ENCODE measurements at places on chromosomes 1 and 21. TPM values are rescaled to one million over a fixed set of nuclear protein-coding genes. Genes with fewer than 3 reads are reported as not detected.

- no peak for DNase-seq
Measured at GRCh38 chr1:231252336-231252735, 11.3 kb downstream of the GNPAT start.

DNA sequence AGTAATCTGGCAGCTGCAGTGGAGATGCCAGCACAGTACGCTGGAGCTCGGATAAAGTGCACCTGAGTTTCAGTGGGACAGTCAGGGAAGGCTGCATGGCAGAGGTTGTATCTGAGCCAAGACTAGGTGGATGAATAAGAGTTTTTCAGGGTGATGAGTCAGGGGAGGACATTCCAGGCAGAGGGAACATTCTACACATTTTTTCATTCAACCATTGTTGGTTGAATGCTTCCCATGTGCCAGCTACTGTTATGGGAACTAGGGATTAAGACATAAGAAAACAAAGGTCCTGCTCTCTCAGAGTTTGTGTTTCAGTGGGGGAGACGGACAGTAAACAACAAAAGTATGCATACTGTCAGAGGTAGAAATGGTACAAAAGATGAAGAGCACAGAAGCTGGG lies 5.2 kb downstream of the LEPR start:
- DNase-seq: no peak

DNA sequence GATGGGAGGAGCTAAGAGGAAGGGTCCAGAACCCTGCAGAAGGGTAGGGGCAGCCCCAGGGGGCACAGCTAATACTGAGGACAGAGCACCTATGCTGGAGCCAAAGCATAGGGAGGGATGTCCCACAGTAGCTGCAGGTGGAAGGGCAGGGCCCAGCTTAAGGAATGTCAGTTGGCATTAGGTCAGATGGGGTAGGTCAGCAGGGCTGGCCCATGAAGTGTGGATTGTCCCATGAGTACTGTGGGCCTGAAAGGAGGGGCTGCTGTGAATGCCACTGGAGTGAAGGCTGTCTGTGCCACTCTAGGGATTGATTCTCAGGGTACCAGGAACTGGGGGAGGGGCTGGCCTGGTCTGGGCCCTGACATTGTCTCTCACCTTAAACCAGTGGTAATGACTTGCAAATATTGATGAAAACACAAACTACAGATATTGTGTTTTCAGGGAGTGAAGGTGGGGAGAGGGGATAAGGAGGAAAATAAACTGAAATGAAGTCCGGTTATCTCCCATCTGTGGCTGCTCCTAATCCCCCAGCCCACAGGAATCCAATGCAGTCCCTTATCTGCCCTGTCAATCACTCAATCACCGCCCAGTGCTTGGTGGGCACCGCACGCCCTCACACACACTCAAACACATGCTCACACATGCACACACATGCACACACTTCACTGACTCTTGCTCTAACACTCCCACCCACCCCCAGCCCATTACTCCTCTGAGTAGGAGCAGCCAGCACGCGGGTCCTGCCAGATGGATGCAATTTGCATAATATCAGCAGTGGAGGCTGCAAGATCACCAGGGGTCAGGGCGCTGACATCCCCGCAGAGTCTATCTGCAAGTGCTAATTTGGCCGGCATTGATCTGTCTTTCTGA lies 27.8 kb downstream of the DMAP1 start:
- DNase-seq: no peak

GRCh38 chr1:17790383-17791054 lies 35.4 kb downstream of the ACTL8 start:
- DNase-seq: no peak

- DNase-seq: no peak
Measured at GRCh38 chr1:200224315-200224714, 185.5 kb downstream of the ZNF281 start.

DNA sequence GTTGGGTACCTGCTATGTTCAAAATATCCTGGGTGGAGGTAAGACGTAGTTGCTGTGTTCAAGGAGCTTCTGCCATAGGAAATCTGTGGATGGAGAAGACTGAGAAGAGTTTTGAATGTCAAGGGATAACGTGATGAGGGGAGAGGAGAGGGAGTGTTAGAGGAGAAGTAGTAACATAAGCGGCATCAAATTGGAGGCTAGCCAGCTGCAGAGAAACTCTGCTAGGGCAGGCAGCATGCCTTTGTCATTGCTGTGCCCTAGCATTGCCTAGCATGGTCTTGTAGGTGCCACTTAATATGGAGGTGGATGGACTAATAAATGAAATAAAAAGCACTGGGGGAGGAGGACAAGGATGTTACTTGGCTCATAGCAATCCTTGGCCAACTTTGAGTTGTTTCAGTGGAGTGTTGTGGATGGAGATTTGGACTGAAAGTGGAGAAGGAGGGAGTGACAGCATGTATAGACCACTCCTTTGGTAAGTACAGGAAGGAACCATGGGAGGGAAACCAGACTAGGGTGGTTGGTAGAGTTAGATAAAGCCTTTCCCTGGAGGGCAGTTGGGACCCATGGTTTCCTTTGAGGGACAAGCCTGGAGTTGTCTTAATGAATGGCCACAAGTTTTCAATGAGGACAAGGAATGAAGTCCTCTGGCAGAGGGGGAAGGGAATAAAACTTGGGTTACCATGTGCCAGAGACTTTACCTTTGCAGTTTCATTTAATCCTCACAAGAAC lies 6.3 kb downstream of the VANGL1 start:
- DNase-seq: no peak

DNA sequence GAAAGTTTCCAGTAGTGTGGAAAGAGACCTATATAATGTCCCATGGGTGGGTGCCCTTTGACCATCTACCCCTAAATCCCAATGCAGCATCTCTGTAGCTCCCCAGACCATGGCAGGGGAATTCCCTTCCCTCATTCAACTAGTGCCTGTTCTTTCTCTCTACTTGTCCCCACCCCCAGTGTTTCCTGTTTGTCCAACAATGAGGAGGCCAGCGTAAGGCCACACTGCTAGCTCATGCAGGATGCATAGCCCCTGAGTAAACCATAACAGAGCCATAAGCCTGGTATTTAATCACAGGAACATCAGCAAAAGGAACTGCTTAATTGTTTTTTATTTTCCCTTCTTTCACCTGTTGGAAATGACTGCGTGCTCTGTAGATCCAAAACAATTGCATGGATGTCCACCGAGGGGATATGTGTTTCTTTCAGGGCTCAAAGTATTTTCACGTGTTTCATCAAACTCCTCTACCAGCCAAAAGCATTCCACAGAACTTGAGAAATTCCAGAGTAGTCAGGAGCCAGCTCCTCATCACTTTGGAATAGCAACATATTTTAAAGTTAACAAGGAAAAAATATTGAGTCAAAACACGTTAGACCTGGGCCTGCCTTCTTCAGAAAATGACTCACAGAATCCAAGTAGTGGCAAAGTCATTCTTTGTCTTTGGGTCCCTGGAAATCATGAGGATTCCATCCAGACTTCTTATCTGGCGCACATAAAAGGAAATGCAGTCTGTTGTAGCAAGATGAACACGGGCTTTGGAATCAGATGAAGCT lies 162.5 kb upstream of the SGIP1 start:
- peak; percentile 65 for DNase-seq

DNA sequence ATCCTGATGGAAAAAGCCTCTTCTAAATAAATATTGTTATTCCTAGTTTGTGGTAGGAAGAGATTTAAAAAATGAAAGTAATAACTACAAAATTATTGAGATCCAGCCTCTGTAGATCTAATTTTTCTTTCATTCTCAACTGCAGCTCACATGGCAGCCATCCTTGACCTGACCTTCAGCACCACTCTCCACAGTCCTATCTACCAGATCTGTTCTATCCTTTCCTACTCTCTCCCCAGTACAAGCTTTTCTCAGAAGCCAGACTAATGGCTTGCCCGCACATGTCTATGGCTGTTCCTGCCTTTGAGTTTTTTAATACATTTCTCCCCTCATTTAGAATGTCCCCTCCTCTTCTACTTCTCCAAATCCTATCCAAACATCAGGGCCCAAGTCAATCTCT lies 51.5 kb downstream of the MACO1 start:
- DNase-seq: no peak

- peak; percentile 93 for DNase-seq
Measured at GRCh38 chr1:35851132-35851869, 31.7 kb upstream of the AGO1 start.

DNA sequence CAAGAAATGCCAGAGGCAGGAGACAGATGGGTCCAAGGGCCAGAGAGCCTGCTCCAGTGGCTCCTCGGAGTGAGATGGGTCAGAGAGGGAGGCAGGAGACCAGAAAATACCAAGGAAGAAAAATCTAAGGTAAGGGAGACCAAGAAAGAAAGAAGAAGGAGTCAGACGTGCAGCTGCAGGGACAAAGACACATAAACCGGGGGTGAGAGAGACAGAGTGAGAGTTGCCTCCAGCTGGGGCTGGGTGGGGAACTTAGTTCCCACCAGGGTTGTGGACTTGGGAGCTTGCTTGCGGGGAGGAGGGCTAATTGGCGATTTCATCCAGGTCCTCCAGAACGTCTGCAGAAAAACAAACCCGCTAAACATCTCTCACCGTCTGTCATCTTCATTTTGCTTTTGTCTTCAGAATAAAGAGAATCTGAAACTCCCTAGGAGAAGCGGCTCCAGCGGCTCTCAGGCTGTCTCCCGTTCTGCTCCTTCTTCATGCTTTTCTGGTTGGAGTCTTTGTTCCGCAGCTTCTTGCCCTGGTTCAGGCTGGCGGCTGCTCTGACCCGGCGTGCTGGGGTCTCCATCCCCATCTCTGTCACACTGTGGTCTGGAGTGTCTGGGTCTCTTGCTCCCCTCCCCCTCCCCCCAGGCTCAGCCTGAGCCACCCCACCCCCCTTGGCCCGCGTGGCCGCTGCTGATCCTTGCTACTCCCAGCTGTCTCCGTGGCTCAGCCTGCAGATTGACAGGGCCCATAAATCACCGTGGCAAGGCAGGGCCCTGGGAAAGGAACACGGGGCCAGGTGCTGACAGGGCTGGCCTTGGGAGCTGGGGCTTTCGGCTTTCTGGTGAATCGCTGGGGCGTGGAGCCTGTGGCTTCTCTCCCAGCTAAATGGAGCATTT lies 66.6 kb downstream of the UBIAD1 start:
- DNase-seq: no peak

DNA sequence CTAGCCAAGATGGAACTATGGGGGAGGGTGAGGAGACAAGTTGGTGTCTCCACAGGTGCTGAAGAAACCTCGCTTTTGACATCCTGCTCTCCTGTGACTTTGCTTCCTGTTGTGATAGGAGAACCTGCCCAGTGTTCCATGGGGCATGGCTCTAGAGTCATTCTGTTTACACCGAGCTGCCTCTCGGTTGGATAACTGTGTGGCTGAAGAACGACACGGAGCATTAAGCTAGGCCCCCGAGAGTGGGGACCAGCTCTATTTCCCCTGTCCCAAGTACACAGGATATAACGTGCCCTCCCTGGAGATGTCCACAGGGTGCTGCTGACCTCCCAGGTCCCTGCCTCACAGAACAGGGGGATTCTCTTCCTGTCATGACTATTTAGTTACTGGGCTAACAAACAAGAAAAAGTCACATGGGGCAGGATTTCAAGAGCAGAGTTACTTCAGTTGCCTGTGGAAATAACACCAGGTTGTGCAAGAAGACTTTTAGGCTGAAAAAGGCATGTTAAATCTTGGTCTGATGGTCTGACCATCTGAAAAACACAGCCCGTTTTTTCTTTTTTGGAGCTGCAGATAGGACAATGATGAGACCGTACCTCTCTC lies 29.4 kb upstream of the PPP2R5A start:
- DNase-seq: no peak

- DNase-seq: no peak
Measured at GRCh38 chr1:16462773-16463330, 22.3 kb downstream of the NECAP2 start.

- DNase-seq: peak; percentile 70
Measured at GRCh38 chr1:66575739-66576138, 41.8 kb downstream of the SGIP1 start.

DNA sequence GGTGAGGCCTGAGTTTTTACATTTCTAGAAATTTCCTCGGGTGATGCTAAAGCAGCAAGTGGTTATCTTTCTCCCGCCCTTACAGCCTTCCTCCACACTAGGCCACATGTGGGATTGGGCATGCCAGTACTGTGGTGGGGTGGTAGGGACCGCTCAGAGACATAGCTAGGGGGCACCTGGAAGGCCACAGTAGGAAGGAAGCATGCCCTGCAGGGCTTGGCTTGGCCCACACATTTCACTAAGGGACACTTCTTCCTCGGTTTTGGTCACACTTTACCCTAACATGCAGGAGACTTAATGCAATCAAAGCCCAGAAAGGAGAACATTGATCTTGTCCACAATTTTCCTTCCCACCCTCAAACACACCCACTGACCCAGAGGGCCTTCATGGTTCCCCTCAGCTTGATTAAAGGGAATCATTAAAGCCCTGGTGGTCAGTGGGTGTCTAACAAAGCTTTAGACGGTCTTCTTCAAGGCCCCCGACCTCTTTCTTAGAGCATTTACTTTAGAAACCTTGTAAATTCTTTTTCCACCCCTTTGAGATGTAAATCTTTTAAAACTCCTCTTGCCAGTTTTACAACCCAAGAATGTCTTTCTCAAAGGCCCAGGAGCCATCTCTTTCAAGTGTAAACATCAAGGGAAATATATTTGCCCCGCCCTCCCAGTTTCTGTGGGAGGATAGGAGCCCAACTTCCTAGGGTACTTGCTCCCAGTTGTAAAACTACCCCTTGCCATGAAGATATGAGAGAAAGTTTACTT lies 246.4 kb upstream of the PTBP2 start:
- no peak for DNase-seq

DNA sequence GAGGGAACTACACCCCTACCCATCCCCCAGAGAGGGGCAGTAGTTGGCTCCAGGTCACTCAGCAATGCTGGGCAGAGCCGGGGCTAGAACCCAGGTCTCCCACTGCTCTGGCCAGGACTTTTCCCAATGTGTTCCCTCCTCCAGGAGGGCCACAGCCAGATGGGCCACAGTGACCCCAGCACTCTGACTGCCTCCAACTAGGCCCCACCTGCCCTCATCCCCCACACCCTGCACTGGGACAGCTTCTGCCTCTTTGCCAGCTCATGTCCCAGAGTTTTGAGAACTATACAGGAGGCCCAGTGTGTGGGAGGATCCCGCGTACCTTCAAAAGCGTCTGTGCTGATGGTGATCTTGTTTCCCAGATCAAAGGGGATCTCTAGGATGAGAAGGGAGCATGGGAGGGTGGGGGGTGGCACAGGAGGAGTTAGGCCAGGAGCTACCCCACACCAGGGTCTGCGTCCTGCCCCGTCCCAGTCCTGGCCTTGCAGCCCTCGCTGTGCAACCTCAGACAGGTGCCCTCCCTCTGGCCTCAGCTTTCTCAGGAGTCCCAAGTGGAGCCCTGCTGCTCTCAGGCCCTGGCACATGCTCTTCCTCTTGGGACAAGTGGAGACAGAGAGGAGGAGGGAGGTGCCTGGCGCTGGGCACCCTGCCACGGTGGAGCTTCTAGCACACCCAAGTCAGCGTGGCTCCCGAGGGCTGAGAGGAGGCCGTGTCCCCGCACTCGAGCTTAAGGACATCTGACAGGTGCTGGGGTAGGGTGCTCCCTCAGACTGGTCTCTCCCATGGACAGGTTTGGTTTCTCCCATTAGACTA lies 22.0 kb downstream of the MYOM3 start:
- no peak for DNase-seq

- DNase-seq: no peak
Measured at GRCh38 chr1:96980448-96980847, 258.9 kb downstream of the PTBP2 start.

Gene SERPINC1
- 0.08 TPM for polyA plus RNA-seq

Gene PTPN14
- 4.4 TPM for polyA plus RNA-seq

Gene CNTN2
- 0.08 TPM for polyA plus RNA-seq

Gene OR2T27
- polyA plus RNA-seq: not detected

Gene C1orf53
- polyA plus RNA-seq: 23.7 TPM

Gene PDE9A
- polyA plus RNA-seq: 6.6 TPM

Gene CTTNBP2NL
- polyA plus RNA-seq: 9.0 TPM

Gene RNU5D-1
- not detected for polyA plus RNA-seq

Gene VANGL2
- polyA plus RNA-seq: 1.3 TPM

Gene TEDDM1
- not detected for polyA plus RNA-seq
